ENCODE measurements at places on chromosomes 5 and 9.

DNA sequence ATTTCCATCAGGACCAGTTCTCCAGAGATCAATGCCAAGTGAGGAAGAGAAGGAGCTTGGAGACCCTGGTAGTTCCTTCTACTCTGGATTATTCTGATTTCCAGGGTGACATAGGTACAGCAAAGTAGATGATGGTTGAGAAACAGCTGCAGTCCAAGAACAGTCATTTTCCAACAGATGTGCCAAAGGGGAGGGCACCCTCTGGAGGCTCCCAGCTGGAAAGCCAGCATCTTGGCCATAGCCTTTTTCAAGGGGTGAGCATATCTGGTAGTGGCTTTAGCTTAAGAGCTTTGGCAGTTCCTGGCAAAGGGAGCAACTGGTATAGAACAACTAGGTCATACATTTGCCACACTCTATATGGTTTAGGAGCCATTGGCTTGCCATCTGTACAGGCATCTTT, 492.7 kb downstream of the RASEF start:
- DNase-seq = no peak

DNA sequence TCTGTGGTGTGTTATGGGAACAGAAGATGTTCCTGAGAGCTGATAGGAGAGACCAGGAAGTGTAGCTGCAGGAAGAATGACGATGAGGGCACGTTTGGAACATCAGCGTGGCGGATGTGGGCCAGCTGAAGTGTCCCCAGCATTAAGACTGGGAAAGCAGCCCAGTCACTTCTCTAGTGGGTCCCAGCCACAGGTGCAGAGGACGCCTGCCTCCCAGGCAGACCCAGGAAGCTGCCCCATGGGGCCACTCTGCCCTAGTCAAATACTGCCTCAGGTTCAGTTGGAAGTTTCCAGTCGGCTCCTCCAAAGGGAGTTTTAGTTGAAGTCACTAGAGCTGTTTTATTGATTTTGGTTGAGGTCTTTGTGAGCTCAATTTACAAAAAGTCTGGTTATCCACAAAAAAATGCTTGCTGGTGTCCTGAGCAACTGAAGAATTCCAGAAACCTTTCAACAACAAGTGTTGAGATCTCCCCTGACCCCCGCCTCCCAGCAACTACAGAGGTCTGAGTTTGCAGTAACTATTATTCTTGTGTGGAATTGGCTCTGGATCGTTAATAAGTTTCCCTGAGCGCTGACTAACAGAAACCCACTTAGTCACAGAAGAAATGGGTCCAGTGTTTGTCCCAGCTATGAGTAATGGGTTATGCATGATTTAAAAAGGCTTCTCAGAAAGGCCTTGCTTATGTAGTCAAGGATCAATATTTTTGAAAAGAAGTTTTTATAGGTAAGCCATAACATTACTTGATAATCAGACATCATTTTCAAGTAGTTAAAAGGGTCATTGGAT, 294.1 kb downstream of the FANCC start:
- no peak for DNase-seq

DNA sequence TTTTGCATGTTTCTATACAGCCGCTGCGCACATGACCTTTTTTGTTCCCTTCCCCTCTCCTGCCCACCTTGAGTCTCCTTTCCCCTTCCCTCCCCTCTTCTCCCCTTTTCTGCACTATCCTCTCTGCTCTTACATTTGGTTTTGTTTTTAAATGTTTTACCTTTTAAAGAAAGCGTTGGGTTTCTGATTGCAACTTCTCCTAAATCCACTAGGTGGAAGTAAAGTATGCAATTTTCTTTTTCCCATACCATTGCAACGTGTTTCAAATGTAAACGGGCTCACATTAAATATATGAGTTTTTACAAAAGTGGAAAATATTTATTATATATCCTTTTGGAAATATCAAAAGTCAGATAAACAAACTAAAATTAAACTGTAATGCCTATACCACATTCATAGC, 500.9 kb downstream of the DIRAS2 start:
- no peak for DNase-seq

GRCh38 chr5:56048124-56048523, 53.4 kb upstream of the IL6ST start:
- no peak for DNase-seq
